ENCODE measurements at places on chromosomes 3 and 15.

DNA sequence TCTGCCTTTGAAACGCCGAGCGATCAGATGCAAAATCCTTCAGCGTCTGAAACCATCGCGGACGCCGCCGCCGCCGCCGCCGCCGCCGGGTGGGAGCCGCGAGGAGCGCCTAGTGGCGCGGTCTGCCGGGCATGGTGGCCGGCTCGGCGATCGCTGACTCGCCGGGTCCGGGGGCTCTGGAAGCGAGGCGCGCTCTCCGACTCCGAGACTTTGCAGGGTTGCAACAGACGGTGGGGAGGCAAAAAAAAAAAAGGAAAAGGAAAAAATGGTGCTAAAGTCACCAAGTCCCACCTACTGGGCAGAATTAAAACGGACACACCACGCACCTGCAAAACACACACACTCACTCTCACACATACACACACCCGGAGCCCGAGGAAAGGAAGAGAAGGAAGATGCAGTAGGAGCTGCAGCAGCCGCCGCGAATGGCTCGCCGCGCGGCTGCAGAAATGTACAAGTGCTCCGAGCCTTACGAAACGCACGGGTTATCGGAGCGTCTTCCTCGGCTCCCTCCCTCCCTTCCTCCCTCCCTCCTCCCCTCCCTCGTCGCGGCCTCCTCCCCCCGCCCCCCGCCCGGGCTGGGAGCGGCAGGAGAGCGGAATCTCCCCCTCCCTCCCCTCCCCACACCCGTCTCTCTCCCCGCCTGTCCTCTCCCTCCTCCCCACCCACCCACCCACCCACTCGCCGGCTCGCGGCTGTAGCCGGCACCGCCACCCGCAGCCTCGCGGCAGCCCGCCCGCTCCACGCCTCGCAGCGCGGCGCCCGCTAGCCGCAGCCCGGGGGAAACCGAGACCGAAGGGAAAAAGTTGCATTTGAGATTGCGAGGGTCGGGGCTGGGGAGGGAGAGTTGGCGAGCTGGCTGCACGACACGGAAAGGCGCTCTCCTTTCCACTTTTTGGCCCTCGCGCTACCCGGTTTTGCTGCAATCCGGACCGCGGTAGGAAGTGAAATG is at the start of gene NTRK3:
TSS of gene NTRK3 (minus strand) at position 461 of the 952 bp plus-strand sequence. CDS start 586 bp downstream, outside the sequence.
- DNase-seq = peak; percentile 56

DNA sequence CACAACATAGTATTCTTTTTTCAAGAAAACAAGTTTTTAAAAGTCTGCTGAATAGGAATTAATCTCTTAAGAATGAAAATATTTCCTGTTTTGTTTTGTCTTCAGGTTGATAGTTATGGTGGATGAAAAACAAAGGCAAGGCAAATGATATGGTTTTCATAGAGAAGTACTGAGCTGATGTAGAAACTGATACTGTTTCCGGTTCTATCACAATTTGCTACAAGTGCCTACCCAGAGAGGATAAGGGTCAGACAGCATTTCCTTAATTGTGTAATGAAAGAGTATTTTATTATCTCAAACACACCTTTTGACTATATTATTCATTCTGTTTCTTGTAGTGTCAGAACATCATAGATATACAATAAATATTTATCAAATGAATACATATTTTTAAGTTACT is 836.3 kb downstream of the SQOR start:
- no peak for DNase-seq

DNA sequence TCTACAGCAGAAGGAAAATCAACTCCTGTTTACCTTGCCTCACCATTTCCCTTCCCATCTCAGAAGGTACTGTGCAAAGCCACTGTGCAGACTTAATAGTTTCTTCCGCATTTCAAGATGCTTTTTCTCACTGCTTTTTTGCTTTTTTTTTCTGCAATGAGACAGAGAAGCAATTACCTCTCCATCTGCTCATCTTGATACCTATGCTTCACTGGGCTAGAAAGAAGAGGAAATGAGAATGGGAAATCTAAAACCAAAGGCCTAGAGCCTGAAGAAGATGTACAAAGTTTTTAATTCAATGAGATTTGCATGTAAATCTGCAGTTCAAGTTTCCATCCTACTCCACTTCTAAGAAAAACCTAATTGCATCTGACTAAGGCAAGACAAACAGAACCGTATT is 238.1 kb upstream of the SETMAR start:
- no peak for DNase-seq

DNA sequence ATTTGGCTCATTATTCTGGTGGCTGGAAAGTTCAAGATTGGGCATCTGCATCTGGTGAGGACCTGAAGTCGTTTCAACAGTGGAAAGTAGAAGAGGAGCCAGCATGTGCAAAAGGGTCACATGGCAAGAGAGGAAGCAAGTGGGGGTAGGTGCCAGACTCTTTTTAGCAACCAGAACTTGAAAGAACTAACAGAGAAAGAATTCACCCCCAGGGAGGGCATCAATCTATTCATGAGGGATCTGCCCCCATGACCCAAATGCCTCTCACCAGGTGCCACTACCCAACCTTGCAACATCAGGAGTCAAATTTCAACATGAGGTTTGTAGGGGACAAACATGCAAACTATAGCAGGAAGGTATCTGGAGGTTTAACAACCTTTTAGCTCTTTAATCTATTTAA is 10.3 kb upstream of the RYK start:
- DNase-seq = no peak

- no peak for DNase-seq
Measured at GRCh38 chr3:85342915-85343314, 384.1 kb downstream of the CADM2 start.

- no peak for DNase-seq
Measured at GRCh38 chr3:116148881-116149851, 296.1 kb downstream of the LSAMP start.

GRCh38 chr15:67720556-67721175 is 104.6 kb upstream of the SKOR1 start:
- no peak for DNase-seq

DNA sequence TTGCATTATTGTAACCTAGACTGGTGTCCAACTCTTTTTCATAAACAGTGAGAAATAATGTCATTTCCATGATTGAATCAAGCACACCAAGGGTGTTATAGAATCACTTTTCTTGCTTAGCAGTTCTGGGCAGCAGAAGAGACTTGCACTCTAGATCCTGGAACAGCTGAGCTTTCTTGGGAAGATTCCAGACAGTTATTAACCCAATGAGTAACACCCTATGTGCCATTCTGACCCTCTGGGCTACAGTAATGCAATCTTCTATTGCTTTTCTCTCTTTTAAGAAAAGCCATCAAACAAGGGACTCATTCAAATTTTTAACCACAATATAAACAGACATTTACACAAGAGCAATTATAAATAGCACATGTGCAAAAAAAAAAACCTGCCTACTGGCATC is 39.3 kb upstream of the USP3 start:
- no peak for DNase-seq
